Neural crest cell (in vitro differentiated cells): ENCODE measurements at places on chromosomes 11 and 22. TPM values are rescaled to one million over a fixed set of nuclear protein-coding genes. Genes with fewer than 3 reads are reported as not detected.

MMP8 gene
- total RNA-seq, result not detected in 2 replicates

ATXN10 gene
- 219 and 232 TPM in 2 replicates for total RNA-seq

MMP1 gene
- not detected in 2 replicates for total RNA-seq

KCNQ1 gene
- total RNA-seq, result 0.86 and 0.91 TPM in 2 replicates

CSKMT gene
- 57.0 and 60.0 TPM in 2 replicates for total RNA-seq

CARD10 gene
- total RNA-seq, result 7.0 and 7.3 TPM in 2 replicates

OR2D2 gene
- total RNA-seq, result 0.27 and 0.44 TPM in 2 replicates

HTR3B gene
- total RNA-seq, result 0.26 and 0.52 TPM in 2 replicates

CARD18 gene
- not detected in 2 replicates for total RNA-seq

GNAZ gene
- 25.2 and 25.5 TPM in 2 replicates for total RNA-seq

SORL1 gene
- 11.8 and 13.8 TPM in 2 replicates for total RNA-seq

POU2AF2 gene
- total RNA-seq, result not detected in 2 replicates

PTPRJ gene
- total RNA-seq, result 24.3 and 25.5 TPM in 2 replicates

KLHL35 gene
- total RNA-seq, result 9.4 and 11.6 TPM in 2 replicates

LYVE1 gene
- 0.14 TPM in 1 of 2 replicates, not detected in the other for total RNA-seq

- H3K4me1 ChIP-seq, result peaks cover 2% of the 10 kb centered on the region
- H3K27me3 ChIP-seq, result peaks cover under 1% of the 10 kb centered on the region
- H3K36me3 ChIP-seq, result no peaks in the 10 kb centered on the region
- H3K27ac ChIP-seq, result no peak overlapping the region
Measured at GRCh38 chr22:37206841-37207821, 5.1 kb downstream of the SSTR3 start.

GRCh38 chr11:116537709-116538108, 235.1 kb downstream of the BUD13 start:
- no peak overlapping the region for H3K4me3 ChIP-seq
- no peaks in the 10 kb centered on the region for H3K36me3 ChIP-seq
- H3K4me1 ChIP-seq, result peaks cover 28% of the 10 kb centered on the region
- peaks cover 2% of the 10 kb centered on the region for H3K27me3 ChIP-seq

DNA sequence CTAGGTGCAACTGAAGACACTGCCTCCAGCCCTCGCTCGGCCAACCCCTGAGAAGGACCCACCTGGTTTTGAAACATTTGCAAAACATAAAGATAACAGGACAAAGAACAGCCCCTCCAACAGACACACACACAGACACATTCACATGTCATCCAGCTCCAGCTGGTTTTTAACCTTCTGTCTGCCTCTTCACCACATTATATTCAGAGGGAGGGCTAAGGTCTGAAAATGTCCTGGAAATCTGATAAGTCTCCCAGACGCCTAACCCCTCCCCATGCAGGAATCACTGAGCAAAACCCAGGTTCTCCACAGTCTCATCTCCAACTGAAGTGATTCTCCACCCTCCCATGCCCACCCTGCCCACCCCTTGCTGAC, 29.4 kb downstream of the PACSIN2 start:
- peak overlapping the region; percentile 27 for H3K4me3 ChIP-seq
- no peaks in the 10 kb centered on the region for H3K27me3 ChIP-seq
- no peak for DNase-seq
- H3K27ac ChIP-seq, result no peak overlapping the region

- H3K36me3 ChIP-seq, result no peaks in the 10 kb centered on the region
- no peaks in the 10 kb centered on the region for H3K27me3 ChIP-seq
- H3K4me3 ChIP-seq, result no peak overlapping the region
- no peak for DNase-seq
- peak overlapping the region; percentile 38 for H3K27ac ChIP-seq
Measured at GRCh38 chr11:937841-938261, 12.2 kb downstream of the AP2A2 start.

DNA sequence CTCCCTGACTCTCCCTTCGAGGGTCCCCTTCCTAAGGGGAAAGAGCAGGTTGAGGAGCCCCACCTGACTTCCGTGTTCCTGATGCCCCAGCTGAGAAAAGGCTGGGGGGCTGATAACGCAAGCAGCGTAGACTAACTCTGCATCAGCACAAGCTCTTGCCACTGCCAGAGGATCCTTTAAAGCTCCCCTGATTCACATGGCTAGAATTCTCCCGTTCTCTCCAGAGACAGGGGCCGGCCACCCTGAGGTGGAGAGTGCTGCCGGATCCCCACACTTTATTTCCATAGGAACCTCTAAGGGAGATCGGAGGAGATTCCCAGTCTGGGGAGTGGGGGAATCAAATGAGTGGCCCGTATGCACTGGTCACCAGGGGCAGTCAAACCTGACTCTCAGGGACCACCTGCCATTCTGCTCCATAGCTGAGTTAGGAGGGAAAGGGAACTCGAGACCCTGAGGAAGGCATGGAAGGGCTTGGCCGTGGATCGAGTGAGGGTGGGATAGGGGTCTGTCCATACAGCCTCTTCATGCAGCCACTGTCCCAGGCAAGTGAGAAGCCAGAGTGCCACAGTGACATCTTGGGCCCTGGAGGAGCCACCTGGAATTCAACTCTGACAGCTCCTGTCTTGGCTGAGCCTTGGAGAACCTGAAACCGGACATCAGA, 1.4 kb upstream of the VSIG10L2 start:
- no peaks in the 10 kb centered on the region for H3K36me3 ChIP-seq
- DNase-seq, result no peak
- no peak overlapping the region for H3K4me3 ChIP-seq
- peaks cover 6% of the 10 kb centered on the region for H3K4me1 ChIP-seq

GRCh38 chr11:46944356-46945075, 8.0 kb downstream of the CSTPP1 start:
- peaks cover 21% of the 10 kb centered on the region for H3K4me1 ChIP-seq
- DNase-seq, result no peak
- H3K4me3 ChIP-seq, result no peak overlapping the region
- H3K27me3 ChIP-seq, result no peaks in the 10 kb centered on the region
- H3K36me3 ChIP-seq, result no peaks in the 10 kb centered on the region

DNA sequence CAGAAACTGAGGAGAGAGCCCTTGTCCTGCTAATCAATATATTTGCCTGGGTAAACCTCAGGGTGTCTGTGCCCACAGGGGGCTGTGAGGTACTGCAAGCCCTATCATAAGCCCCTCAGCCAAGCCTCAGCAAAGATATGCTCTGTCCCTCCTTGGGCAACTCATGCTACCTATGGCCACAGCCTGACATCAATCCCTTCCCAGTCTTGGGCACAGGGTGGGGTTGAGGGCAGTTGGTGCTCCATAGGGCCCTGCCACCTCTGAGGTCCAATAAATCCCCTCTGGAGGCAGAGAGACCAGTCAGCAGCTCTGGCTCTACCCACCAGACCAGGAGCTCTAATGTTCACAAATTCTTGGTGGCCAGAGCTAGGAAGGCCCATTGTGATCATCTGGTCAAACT, 23.8 kb downstream of the TPBGL start:
- H3K27ac ChIP-seq, result peak overlapping the region; percentile 50
- no peaks in the 10 kb centered on the region for H3K36me3 ChIP-seq
- no peaks in the 10 kb centered on the region for H3K4me1 ChIP-seq
- H3K27me3 ChIP-seq, result peaks cover 2% of the 10 kb centered on the region

- H3K27me3 ChIP-seq, result no peaks in the 10 kb centered on the region
- no peak overlapping the region for H3K27ac ChIP-seq
- peaks cover 36% of the 10 kb centered on the region for H3K4me1 ChIP-seq
- H3K36me3 ChIP-seq, result no peaks in the 10 kb centered on the region
- no peak overlapping the region for H3K4me3 ChIP-seq
Measured at GRCh38 chr11:64121663-64122410, 44.1 kb downstream of the MACROD1 start.

DNA sequence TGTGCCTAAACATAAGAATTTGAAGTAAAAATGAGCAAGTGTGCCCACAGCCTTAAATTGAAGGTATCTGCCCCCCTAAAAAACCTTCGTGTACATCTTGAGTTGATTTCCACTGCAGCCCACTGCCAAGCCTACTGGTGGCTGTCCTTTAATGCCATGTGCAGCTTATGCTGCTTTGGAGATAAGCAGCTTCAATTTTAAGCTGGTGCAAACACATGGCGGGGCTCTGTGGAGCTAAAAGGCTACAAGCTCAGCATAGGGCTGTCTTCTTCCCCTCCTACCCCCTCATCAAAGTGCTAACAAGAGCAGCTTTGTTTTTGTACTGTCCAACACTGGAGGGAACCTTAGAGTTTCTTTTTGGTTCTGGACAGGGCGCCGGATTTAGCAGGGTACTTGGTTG, 128.5 kb upstream of the LMO1 start:
- no peak overlapping the region for H3K27ac ChIP-seq
- H3K4me1 ChIP-seq, result peaks cover 28% of the 10 kb centered on the region
- no peak overlapping the region for H3K4me3 ChIP-seq
- peaks cover 3% of the 10 kb centered on the region for H3K36me3 ChIP-seq
- no peak for DNase-seq

DNA sequence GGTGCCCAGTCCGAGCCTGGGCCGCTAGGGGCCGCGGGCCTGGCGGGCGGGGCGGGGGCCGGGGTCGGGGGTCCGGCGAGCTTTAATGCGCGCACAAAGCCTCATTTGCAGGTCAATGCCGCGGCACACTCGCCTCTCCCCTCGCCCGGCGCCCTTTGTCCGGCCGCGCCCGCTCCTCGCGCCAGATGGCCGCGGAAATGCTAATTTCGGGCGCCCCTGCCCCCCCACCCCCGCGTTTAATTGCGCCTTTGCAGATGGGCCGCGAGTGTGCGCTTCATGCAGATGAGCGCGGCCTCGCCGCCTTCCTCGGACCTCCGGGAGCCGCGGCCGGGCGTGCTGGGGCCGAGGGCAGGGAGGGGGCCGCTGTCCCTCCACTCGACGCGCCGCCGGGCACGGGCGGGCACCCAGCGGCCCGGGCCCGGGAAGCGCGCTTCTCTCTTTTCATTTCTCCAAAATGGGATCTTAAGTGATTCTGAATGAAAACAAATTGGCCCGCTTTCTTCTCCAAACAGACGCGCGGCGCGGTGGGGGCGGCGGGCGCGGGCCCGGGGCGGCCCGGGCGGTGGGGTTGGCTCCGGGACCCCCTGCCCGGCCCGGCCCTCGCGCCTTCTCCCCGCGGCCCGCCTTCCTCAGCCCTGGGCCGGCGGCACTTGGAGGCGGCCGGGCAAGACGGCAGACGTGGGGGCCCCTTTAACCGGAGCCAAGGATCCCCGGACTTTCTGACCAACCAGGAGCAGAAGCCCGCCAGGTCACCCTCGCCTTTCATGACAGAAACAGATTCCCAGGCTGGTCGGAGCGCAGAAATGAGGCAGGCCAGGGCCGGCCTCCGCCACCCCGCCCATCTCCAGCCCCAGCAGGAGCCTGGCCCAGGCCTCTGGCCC, 22.9 kb downstream of the CDKN1C start:
- no peak overlapping the region for H3K4me3 ChIP-seq
- H3K4me1 ChIP-seq, result peaks cover 41% of the 10 kb centered on the region
- peak; percentile 51 for DNase-seq
- H3K27me3 ChIP-seq, result peaks cover 37% of the 10 kb centered on the region

GRCh38 chr11:1120532-1121330, 37.0 kb upstream of the MUC5AC start:
- no peaks in the 10 kb centered on the region for H3K36me3 ChIP-seq
- no peak overlapping the region for H3K27ac ChIP-seq
- H3K4me1 ChIP-seq, result no peaks in the 10 kb centered on the region
- H3K4me3 ChIP-seq, result no peak overlapping the region
- peaks cover 12% of the 10 kb centered on the region for H3K27me3 ChIP-seq

- no peaks in the 10 kb centered on the region for H3K4me1 ChIP-seq
- no peak for DNase-seq
- no peaks in the 10 kb centered on the region for H3K36me3 ChIP-seq
- no peak overlapping the region for H3K27ac ChIP-seq
- no peaks in the 10 kb centered on the region for H3K27me3 ChIP-seq
Measured at GRCh38 chr11:30245621-30246020, 14.8 kb downstream of the FSHB start.
